ENCODE measurements at places on chromosomes 6 and 20.

- DNase-seq = no peak
Measured at GRCh38 chr20:1225263-1225782, 521 bp upstream of the RAD21L1 start.

DNA sequence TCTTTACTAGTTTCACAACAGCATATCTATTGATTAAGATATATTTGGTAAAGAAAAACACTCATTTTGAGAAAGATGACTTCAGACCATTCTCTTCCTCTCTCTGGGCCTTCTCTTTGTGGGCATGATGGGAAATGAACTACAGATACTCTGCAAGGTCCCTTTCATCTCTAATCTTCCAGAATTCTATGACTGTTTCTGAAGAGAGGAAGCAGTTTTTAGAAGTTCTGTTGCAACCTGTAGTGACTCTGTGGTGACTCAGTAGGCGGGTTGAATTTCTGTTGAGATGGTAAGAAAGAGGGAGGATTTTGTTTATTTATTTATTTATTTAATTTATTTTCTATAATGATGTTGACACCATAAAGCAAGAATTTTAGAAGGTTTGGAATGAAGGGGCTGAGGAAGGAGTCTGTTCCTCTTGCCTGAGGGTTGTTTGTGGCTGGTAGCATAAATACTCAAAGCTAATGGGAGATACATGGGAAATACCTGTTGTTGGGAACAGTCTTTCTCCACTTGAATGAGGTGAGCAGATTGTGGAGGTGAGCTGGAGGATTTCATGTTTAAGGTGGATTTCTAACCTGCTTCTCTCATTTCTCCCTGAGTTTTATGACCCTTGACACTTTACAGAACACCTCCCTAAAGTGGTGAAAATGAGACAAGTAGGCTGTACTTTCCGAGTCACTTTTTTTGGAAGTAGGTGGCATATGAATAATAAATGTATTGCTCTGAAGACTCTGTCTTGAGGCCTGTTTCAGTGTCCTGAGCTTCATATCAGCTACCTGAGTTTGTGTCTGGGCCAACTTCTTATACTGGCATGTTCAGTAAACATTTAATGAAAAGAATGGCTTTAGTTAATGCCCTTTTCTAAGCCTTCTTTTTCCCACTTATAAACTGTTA lies 15.0 kb downstream of the ACSS2 start:
- peak; percentile 81 for DNase-seq

DNA sequence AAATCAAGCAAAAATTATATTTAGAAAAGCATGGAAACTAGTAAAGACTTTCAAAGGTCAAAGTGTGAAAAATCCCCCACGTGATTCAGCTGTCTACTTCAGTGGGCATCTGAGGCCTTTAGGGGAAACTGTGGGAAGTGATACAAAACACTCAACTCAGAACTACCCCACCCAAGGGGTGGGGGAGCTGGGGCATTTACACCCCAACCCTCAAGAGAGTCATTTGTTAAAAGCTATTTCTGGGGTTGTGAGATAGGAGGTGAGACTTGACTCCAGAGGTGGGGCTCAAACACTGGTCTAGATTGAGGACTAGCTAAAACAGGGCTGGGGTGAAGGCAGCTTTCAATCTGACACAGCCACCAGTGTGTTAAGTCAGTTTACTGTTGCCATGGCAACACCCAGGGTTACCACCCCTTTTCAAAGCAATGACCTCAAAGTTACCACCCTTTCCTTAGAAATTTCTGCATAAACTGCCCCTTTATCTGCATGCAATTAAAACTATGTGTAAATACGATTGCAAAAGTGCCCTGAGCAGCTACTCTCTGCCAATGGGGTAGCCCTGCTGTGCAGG lies 9.9 kb upstream of the GTSF1L start:
- no peak for DNase-seq

DNA sequence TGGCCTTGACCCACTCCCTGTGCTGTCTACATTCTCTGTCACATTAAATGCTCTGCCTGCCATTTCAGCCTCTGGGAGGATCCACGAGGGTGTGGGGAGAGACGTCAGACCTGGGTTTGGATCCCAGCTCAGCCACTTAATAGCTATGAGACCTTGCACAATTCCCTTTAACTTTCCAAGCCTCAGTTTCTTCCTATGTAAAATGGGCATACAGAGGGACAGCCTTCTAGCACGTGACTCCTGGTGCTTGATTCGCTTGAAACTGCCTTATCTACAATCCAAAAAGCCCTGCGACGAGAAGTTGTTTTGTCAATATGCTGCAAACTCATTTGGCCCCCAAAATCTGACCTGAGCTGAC lies 40.0 kb downstream of the TOX2 start:
- no peak for DNase-seq

- DNase-seq = no peak
Measured at GRCh38 chr6:84674395-84674794, 90.0 kb downstream of the TBX18 start.

All from AML-193 (cell line).